Kasumi-1 (cell line): ENCODE measurements at places on chromosomes 3 and 15.

- DNase-seq, result no peak
These were observed 198.8 kb upstream of the TTC14 start for GRCh38 chr3:180403156-180403555.

DNA sequence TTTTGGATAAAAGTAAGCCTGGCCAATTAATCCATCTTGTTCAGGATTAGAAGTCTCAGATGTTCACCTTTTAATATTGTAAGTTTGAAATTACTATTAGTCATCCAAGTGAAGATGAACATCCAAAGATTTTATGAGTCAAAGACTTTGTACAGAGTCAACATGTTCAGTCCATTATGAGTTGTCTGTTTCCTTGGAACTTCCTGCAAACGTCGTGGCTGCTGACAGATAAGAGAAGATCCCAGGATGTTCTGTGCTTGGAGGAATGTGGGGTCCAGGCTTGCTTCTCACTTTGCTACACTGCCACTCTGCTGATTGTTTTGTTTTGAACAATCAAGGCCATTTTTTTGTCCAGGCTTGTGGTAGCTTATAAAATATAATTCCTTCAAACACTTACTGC lies 74.3 kb upstream of the SLCO2A1 start:
- DNase-seq, result no peak

DNA sequence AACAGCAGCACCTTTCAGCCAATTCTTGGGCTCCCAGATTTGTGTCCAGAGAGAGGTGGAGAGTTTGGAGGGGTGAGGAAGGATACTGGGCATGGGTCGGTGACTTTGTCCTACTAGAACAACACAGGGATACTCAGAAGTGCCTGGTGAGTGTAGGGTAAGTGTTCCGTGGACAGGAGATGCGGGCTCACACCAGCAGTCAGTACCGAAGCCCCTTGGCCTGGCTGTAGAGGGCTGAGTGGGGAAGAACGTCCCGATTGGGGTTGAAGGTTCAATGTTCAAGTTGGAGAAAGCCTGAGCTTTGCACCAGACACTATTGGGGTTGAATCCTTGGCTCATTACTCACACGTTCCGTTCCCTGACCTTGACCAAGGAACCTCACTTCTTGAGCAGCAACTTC lies 40.8 kb upstream of the SLC6A11 start:
- DNase-seq, result no peak

GRCh38 chr3:14946739-14947099 lies 664 bp upstream of the NR2C2 start:
- DNase-seq, result peak; percentile 54

- DNase-seq, result no peak
These were observed 235.1 kb upstream of the CFAP20DC start for GRCh38 chr3:59284926-59285325.

- DNase-seq, result no peak
These were observed 42.1 kb upstream of the EPHB1 start for GRCh38 chr3:134752761-134753461.

- DNase-seq, result no peak
These were observed 128.6 kb downstream of the DUT start for GRCh38 chr15:48459571-48460442.

DNA sequence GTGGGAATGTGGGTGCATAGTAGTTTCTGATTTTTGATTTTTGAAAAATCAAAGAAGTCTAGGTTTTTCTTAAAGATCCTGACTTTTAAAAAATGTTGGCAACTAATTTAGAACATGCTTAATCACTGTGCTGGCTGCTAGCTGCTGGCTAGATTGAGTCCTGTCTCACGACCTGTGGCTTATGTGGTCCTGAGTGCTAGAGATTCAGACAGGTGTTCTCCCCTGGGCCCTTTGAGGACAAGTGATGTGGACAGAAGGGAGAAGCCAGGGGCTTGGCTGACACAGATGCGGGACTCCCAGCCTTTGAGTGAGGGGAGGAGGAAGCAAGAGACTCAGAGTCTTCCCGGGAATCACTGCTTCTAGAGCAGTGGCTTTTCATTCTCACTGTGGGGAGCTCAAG lies 47.5 kb downstream of the CORO2B start:
- DNase-seq, result no peak

DNA sequence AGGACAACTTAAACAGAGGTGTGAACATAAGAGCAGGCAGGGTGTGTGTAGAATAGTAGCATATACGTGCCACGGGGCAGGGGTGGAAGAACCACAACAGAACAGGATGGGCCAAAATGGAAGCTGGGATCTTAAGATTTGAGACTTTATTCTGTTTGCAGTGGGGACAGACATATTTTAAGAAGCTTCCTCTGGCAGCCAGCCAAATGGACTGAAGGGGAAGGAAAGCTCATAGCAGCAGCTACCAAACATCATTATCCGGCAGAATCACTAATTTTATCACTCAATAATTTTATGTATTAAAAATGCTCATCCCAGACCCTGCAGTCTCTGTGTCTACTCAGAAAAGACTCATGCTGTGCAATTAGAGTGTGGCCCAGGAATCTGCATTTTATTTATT lies 130.9 kb upstream of the CTDSPL start:
- DNase-seq, result no peak

GRCh38 chr3:183254487-183255347 lies 1.7 kb downstream of the B3GNT5 start:
- DNase-seq, result peak; percentile 40

DNA sequence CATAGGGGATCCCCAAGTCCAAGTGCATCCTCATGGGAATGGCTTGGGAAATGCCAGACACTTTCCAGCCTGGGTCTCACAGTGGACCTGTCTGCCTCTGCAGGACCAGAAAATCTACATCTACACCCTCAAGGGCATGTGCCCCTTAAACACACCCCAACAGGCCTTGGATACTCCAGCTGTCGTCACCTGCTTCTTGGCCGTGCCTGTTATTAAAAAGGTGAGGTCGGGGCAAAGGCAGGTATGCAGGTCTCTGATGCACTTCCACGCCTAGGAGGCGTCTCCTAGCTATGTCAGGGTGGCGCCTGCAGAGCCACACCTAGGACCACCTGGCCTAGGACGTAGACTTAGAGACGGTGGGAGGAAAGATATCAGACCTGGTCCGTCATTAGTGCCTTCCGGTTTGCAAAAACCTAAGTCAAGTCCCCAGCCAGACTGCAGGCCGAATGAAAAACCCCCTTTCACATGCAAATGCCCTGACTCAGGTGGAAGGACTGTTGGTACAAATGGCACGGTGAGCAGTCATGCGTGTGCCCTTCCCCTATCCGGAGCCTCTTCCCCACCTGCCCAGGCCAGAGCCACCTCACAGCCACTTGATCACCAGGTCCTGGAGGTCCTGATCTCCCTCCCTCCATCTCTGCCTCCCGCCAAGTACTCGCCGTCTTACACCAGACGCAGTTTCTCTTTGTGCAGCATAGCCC lies 143.5 kb downstream of the LRRK1 start:
- no peak for DNase-seq

- no peak for DNase-seq
These were observed 140.6 kb upstream of the TMCO5A start for GRCh38 chr15:37793851-37794250.

GRCh38 chr3:98918586-98918985 lies 17.1 kb upstream of the DCBLD2 start:
- DNase-seq, result no peak

DNA sequence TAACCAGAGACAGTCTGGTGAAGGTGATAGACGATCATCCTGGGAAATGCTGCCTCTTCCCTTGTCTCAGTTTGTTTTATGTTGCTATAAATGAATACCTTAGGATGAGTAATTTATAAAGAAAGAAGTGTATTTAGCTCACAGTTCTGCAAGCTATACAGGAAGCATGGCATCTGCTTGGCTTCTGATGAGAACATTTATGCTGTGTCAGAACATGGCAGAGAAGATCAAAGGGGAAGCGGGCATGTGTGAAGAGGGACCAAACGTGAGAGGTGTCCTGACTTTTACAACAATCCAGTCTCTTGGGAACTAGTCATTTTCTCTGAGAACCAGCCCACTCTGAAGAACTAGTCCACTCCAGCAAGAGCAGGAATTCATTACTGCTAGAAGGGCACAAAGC lies 9.6 kb downstream of the CMC1 start:
- DNase-seq, result no peak

- DNase-seq, result no peak
These were observed 76.0 kb downstream of the ZBBX start for GRCh38 chr3:167304077-167304476.

GRCh38 chr3:161444694-161445077 lies 51.9 kb upstream of the OTOL1 start:
- no peak for DNase-seq

GRCh38 chr3:101865751-101866509 lies 16.6 kb downstream of the NFKBIZ start:
- no peak for DNase-seq

DNA sequence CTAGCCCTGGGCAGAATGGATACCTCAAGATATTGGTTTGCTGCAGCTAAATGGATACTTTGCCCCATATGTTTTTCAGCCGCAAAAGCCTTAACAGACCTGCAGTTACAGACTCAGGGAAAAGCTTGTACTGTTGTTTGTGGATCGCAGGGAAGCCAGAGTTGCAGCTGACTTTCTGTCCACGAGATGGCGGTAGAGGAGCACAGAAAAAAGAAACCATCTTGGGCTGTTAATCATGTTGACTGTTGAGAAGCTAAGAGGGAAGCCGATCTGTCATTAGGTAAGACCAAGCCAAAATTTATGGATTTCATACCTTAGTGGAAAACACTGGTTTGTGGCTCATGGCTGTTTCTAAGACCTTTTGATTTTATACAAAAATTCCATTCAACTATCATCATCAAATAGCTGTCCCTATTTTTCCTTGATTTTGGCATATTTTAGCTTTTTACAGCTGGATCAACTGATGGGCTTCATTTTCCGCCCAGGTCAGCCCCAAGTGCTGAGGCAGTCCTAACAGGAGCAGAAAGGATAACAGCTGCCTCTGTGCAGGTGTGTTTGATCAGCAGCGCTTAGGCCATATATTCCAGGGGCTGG lies 205.7 kb upstream of the ZPLD1 start:
- peak; percentile 81 for DNase-seq

DNA sequence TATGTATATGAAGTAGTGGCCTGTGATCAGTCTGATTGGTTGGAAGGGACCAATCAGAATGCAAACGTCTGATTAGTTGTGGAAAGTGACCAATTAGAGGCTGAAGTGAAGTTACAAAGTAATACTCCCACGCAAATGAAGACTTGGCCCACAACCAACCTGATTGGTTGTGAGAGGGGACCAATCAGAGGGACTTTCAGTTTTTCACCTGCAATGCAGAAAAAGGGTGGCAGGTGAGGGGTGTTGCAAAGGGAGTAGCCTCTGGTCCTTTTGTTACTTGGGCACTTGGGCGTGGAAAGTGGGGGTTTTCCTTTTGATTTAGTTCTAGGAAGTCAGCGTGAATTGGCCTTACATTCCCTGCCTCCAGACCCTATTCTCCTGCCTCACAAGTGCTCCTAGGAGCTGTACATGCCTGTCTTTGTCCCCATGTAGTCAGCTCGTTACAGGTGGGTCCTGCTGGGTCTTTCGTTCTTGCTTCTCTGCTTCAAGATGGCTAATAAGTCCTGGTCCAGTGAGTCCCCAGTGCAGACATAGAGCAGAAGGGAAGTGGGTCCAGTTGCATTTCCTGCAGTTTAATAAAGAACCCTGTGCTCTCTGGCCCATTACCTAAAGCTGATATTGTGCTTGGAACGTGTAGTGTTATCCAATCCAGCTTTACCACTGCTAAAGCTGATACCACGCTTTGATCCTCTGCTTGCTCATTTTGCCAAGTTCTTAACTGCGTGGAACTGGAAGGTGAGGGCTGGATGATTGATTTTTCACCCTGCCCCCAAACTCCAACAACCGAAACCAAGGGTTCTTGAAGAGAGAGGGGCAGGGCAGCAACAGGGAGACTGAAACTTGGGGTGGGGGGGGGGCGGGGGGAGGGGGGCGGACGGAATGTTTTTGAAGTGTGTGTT lies 46.0 kb upstream of the CD47 start:
- no peak for DNase-seq

- no peak for DNase-seq
These were observed 27.0 kb downstream of the MB21D2 start for GRCh38 chr3:192890347-192891335.

- no peak for DNase-seq
These were observed 51.7 kb downstream of the EIF4E3 start for GRCh38 chr3:71673486-71673885.

DNA sequence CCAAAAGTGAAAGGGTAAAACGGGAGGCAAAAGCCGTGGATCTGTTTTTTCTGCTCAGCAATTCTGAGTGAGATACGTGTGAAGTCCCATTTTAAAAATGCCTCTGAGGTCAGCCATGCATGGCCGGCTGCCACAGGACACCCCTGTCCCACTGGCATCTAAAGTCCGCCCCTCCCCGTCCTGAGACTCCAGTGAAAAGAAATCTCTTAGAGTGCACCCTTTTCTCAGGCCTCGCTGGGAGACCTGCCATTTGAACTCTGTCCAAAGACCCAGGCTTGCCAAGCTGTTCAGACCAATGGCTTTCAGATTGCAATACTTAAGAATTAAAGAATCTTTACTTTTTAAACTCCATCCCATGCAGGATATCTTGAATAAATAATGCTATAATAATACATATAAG lies 61.0 kb upstream of the SLC24A5 start:
- no peak for DNase-seq

DNA sequence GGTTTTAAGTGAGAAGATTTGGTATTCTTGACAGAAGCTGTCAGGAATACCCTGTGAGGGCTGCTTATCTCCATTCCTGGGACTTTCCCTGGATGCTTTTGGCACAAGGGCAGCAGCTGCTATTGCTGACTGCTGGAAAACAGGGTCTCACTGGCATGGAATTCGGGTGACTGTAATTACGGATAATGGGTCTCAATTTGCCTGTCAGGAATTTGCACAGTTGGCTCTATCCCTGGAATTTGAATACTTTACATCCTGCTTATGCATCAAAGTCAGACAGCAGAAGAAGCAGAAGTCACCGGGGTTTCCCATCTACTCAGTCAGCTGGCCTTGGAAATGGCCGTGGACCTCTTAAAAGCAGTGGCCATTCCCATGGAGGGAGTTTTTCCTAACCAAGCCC lies 25.9 kb upstream of the AKAP13 start:
- no peak for DNase-seq

GRCh38 chr3:16428612-16429011 lies 84.9 kb downstream of the RFTN1 start:
- DNase-seq, result no peak

- peak; percentile 29 for DNase-seq
These were observed 308.4 kb downstream of the PDCD6IP start for GRCh38 chr3:34106879-34107278.

DNA sequence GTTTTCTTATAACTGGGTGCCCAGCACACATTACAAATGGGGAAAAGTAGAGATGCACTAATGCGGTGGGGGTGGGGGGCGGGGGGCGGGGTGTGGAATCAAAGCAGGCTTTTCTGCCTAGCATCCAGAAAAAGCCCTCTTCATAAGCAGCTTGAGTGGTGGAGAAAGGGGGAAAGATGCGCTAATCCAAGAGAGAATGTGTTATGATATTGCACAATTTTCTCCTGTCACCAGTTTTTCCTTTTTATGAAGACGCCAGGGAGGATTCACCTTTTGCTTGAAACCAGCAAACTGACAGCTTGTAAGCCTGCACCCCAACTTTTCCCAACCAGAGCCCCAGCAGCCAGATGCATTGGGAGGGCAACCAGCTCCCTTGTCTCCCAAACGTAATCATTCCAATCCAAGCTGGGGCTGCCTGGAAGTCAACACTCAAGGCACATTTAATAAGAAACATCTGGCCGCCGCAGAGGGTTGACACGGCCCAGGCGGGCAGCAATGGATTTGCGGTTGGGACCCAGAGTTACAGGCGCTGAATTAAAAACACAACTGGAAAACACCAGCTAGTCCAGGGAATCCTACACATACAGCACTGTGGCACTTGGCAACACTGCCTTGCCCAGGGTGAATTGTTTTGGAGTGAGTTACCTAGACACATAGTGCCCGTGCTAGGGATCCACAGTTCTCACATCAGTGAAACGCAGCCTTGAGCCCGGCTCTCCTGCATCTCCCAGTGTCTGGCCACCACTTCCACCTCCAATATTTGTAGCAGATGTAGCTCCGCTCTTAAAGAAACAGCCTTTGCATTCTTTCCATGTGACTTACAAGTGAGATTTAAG lies 218.5 kb upstream of the PRICKLE2 start:
- no peak for DNase-seq
